Activated CD8-positive, alpha-beta memory T cell treated with anti-CD3 and anti-CD28 coated beads for 48 hours (primary cell): ENCODE measurements at places on chromosomes 4 and X.

GRCh38 chrX:76915836-76916235 lies 488.3 kb downstream of the MAGEE1 start:
- DNase-seq, result no peak

GRCh38 chrX:148649145-148649795 lies 148.9 kb downstream of the AFF2 start:
- no peak for DNase-seq

DNA sequence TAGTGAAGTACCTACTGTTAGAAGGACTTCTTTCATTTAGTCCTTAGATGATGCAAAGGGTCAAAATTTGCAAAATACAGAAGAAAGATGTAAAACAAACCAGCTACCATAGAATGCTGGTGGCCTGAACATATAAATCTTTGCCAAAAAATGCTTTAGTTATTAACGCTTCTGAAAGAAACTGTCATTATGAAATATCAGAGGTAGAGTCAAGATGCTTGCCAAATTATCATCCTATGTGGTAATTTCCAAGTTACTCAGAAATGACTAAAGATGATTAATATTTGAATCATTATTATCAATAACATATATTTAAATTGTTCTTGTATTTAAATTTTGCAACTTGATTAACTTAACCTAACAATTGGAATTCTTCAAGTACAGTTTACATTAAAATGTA lies 588.4 kb upstream of the FAM241A start:
- DNase-seq, result no peak

DNA sequence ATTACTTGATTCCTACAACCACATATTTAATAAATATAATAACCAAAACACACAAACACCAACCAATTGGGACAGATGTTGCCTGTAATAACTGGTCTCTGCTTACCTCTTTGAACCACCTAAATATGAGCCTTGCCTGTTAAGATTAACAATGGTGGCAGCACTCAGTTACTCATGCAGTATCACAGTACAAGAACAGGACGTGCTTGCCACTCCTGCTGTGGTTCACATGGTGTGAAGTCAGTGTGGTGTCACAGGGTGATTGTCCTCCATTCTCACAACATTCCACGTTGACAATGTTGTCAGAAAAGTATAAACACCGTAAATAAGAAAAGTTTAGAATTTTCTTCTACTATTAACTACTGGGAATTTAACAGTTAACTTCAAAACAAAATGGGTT lies 365.0 kb downstream of the PPP3CA start:
- no peak for DNase-seq

DNA sequence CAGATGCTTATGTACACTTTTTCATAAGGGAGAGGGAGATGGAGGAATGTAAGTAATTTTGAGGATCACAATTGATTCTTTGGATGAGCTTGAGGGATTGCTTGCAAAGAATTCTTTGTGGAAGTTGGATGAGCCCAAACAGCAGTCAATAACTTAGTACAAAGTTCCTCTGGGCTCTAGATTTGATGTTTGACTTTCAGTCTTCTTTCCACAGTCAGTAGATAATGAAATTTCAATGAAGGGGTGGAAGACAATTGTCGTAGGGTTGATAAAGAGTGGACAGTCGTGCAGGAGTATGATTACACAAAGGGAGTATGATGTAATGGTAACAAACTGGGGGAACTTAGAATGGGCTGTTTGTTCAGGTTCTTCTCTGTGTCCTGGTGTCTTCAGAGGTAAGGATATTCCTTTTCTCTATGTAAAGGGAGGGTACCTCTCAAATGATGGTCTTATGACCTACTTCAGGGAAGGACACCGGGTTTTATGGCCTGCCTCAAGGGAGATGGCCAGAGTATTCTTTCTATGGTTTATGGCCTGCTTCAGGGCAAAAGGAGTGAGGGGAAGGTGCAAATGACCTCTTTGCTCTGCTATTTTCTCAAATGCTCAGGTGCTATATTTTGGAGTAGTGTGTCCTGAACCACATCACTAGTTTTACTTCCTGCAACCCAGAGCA lies 1.7 kb upstream of the ABRAXAS1 start:
- no peak for DNase-seq

- no peak for DNase-seq
Measured at GRCh38 chr4:69656653-69657158, 3.7 kb upstream of the UGT2A1 start.

- no peak for DNase-seq
Measured at GRCh38 chr4:11230866-11231265, 197.8 kb downstream of the HS3ST1 start.

DNA sequence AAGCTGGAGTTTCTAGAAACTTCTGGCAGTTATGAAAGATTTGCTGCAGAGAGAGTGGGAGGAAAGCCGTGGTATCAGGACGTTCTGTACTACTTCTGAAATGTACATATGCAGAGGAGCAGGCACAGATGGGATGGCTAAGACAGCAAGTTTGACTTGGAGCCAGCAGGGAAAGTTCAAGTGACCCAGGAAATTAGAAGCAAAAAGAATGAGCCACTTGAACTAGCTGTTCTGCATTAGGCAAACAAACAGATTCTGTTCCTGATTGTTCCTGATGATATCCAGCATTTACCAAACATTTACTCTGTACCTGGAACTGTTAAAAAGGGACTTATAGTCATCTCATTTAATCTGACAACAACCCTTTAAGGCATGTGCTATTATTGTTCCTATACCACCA lies 41.4 kb upstream of the CXCL13 start:
- DNase-seq, result no peak

- no peak for DNase-seq
Measured at GRCh38 chr4:18536428-18536827, 514.9 kb upstream of the LCORL start.

DNA sequence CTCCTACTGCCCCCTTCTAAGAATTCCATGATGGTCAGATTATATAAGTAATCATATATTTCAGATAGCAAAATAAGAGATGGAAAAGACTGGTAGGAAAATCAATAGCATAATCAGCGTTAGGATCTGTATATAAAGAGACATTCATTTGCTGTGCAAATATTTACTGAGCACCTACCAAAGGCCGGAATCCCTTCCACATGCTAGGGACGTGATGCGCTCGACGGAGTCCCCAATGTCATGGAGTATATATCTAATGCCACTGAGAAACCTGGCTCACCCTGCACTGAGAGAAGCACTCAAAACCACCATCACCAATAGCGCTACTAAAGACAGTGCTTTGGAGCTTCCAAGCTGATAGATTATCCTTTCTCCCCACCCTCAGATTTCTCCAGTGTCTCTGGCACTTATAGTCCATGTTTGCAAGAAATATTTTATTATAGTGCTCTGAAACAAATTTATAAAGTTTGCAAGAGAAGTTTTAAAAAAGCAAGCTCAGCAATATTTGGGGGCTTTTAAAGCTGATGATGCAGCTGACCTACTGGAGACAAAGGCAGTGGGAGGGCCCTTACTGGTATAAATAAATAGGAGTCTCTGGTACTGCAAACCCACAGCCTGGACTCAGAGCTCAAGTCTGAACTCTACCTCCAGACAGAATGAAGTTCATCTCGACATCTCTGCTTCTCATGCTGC lies at the start of gene CXCL13:
Gene CXCL13, plus strand, starts transcription at position 611 of the 693 bp plus-strand sequence. Its CDS starts 46 bp downstream, at position 657.
- DNase-seq, result no peak

GRCh38 chr4:3243136-3243780 lies 5.7 kb upstream of the MSANTD1 start:
- no peak for DNase-seq

DNA sequence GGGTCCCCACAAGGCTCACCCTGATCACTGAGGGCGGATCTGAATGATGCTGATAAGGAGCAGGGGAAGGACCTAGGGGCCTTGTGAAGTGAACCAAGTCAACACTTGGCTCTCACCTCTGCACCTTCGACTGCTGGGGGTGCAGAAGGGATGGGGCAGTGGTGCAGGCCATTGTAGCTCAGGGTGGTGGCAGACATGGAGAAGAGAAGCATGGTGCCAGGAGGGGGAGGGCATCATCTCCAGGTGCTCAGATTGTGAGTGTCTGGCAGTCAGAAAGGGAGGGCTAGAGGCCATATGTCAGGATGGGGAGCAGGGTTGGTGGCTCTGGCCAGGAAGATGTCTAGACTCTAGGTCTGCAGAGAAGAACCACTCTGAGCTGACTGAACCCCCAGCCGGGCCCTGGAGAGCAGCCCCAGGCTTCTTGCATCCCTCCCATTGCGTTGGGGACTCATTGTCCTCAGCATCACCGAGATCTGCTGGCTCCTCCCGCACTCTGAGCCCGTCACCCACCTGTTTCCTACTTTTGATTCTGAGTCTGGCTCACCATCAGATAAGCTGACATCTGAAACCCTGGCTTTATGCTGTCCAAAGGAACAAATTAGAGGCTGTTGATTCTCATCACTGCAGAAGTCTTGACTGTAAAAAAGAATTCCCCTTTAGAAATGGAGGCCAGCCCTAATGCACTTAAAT lies 3.8 kb downstream of the APLN start:
- no peak for DNase-seq

DNA sequence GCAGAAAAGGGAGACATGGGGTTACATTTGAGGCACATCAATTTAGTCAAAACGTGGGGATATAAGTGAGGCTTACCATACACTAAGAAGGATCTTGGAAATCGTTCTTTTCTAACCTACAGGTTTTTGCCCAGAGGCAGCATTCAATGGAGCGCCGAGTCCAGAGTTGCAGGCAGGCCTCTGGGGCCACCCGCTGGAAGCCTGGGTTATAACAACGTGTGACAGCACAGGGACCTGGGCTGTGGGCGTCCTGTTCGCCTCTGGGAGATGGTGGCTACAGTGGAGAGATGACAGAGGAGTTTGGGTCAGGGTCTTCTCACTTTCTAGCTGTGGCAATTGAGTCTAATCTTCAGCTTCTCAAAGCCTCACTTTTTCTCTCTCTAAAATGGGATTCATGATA lies 53.9 kb downstream of the ENPP6 start:
- DNase-seq, result no peak

DNA sequence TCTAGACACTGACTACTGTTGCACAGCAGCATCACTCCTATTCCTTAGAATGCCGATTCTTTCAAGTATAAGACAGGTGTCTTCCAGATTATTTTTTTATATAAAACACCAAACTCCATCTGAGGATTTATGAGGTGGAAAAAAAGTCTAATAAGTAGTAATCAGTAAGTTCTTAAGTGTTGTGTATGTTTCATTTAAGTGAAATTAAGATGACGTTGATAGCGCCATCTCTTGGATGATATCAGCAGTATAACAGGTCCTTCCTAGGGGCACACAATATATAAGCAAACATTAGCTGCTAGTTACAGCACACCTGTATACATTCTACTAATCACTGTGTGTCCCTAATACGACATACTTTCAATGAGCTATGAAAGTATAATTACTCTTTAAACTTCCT lies 99.6 kb upstream of the STS start:
- DNase-seq, result no peak

DNA sequence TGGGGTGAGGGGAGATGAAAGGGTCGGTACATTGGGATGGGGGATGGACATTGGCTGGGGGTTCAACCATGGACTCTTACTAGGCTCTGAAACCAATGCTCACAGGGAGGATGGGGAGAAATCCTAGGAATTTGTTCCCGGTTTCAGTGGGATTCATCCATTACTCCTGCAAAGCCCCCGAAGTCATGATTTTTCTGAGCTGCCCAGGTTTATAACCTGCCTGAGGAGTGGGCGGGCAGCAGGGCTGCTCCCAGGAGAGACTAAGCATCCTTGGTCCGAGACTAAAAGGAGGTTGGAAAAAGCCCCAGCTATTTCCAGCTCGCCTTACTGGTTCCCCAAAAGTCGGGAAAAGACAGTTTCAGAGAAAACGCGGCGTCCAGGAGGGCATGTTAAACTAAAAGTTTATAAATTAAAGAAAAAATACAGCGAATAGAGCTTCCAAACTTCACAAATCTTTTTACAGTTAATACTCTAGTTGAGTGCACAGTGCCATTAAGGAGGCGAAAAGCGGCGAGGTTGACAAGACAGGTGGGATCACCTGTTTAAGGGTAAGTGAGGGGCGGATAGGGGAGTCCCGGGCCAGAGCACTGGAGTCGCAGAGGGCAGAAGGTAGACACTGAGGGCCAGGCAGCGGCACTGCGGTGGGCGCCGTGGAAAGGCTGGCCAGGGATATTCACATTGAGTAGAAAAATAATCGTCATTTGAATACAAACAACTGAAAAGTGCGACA lies 3.7 kb downstream of the NKX3-2 start:
- no peak for DNase-seq

DNA sequence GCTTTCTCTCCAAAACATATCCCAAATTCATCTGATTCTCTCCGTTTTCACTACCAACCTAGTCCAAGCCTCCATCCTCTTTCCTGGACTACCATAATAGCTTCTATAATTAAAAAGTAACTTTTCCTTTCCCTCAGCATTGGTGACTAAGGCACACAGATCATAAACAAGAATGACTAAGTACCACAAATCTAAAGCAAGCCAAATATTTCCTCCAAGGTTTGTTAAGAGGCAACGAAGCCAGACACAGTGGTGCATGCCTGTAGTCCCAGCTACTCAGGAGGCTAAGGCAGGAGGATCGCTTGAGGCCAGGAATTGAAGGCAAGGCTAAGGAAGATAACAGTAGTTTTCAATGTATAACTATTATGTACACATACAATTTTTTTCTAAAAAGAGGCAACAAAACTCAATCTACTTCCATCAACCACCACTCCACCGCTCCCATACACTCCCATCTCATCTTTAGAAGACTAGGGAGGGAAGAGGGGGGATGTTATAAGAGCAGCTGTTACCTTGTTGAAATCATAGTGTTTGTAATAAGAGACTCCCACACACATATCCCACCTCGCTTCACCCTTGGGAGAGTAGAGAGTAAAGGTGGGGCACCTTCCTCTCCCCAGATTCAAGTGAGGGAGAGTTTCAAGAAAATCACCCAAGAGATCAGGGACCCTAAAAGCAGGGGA lies 4.2 kb upstream of the JCHAIN start:
- DNase-seq, result no peak

DNA sequence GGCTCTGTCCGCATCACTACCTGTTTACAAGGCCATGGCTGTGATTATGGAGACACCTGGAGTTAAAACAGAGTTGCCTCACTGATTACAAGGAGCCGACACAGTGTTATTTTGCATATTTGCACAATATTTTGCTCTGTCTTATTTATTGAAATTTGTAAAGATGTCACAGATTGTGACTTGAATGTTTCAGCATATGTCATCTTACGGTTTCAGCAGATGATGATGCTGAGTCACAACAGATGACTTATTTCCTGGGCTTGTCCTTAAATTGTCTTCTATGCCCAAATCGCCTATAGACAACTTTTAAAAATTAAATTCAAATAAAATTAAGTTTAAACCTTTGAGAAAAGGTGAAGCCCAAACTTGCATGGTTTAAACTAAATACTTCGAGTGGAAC lies 87.1 kb upstream of the INPP4B start:
- no peak for DNase-seq

- DNase-seq, result no peak
Measured at GRCh38 chr4:3867403-3868100, 101.4 kb downstream of the ADRA2C start.

DNA sequence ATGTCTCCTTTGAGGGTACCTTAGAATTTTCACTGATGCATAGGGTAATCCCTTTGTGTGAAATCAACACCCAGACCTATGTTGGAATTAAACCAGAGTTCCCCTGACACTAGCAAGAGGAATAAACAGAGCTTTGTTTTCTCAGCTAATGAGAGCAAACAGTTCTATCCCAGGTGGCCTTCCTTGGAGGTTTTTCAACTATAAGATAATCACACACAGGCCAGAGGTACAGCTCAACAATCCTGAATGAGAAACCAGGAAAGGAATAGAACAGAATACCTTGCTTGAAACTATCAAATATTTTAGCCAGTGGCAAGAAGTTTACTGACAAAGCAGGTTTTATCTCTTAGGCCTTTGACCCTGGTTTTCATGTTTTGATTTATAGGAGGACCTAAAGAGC lies 100.2 kb downstream of the OTC start:
- no peak for DNase-seq

- DNase-seq, result no peak
Measured at GRCh38 chrX:110665223-110666002, 130.2 kb downstream of the CHRDL1 start.

GRCh38 chr4:107863416-107863815 lies 38.7 kb downstream of the SGMS2 start:
- DNase-seq, result no peak
